ENCODE measurements at places on chromosomes 2 and 18. TPM values are rescaled to one million over a fixed set of nuclear protein-coding genes. Genes with fewer than 3 reads are reported as not detected.

DNA sequence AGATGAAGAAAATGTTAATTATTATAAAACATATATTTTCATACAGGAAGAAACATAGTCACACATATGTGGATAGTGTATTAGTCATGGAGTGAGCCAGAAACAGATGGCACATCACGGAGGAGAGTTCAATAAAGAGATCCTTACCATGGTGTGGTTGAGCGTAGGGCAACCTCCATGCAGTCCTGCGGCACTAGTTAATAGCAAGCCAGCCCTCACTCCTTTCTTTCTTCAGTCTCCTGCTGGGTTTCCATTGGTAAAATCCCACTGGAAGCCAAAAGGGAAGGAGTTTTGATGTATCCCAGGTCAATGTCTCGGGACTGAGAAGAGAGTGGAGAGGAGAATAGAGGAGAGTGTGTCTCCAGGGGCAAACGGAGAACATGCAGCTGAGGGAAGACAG, 328.1 kb downstream of the NR4A2 start:
- DNase-seq = no peak
- H3K27me3 ChIP-seq = no peaks in the 10 kb centered on the region
- no peaks in the 10 kb centered on the region for H3K4me1 ChIP-seq

GRCh38 chr2:138090330-138090729, 126.1 kb downstream of the HNMT start:
- H3K27ac ChIP-seq = no peak overlapping the region
- no peaks in the 10 kb centered on the region for H3K36me3 ChIP-seq
- no peak for DNase-seq
- no peaks in the 10 kb centered on the region for H3K4me1 ChIP-seq
- no peak overlapping the region for H3K4me3 ChIP-seq

GRCh38 chr18:45237343-45238098, 377.8 kb upstream of the SLC14A2 start:
- H3K4me3 ChIP-seq = no peak overlapping the region
- no peaks in the 10 kb centered on the region for H3K27me3 ChIP-seq
- H3K36me3 ChIP-seq = no peaks in the 10 kb centered on the region
- DNase-seq = no peak
- no peaks in the 10 kb centered on the region for H3K4me1 ChIP-seq

DNA sequence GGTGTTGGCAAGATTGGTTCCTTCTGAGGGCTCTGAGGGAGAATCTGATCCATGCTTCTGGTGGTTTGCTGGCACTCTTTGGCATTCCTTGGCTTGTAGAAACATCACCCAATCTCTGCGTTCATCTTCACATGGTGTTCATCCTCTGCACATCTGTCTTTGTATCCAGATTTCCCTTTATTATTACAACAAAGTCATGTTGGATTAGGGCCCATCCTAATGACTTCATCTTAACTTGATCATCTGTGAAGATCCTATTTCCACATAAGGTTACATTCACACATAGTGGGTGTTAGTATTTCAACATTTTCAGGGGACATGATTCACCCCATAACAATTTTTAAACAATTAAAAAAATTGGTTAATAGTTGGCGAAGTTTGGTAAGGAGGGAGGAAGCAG, 177.4 kb upstream of the CWC22 start:
- no peaks in the 10 kb centered on the region for H3K36me3 ChIP-seq
- no peak overlapping the region for H3K27ac ChIP-seq
- no peaks in the 10 kb centered on the region for H3K27me3 ChIP-seq
- no peak overlapping the region for H3K4me3 ChIP-seq
- DNase-seq = no peak

DNA sequence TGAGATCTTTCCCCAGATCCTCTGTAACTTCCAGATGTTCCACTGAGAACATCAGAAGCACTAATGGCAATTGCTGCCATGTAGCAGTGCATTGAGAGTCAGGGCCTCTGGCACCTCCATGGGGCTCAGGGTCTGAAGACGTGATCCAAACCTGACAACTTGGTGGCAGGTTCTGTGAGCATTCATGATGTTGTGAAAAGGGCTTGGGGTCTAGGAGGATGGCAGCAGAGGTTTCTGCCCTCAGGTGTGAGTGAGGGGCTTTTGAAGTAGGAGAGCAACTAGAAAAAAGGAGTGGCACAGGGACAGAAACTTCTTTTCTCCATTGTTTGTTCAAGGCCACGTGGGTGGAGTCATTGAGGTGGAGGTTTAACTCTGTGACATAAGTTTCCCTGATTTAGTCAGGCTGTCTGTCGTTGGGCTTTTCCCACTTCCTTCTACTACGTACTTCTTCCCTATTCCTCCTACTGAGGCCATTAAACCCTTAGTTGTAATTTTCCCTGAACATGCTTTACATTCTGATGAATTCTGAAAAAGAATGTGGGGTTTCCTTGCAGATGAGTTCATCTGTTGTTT, 13.1 kb downstream of the CFLAR start:
- no peak for DNase-seq
- H3K27me3 ChIP-seq = no peaks in the 10 kb centered on the region
- peak overlapping the region; percentile 77 for H3K27ac ChIP-seq
- H3K4me1 ChIP-seq = peaks cover 6% of the 10 kb centered on the region
- H3K4me3 ChIP-seq = no peak overlapping the region
- H3K36me3 ChIP-seq = no peaks in the 10 kb centered on the region

DNA sequence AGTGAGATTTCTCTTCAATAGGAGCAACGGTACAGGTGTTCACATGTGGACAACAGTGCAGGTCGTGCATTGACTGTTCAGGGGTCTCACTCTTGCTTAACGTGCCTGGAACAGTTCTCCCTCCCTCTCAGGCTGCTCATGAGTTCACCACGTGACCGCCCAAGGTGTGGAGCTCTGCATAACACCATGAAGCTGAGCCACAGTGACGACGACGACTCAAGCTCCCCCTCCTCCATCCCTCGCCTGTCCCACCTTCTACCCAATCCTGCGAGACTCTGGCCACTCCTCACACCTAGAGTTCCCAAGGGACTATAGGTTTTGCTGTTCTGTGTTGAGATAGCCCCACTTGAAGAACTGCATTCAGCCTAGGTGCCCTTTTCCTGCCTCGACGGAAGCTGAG, 42.8 kb downstream of the STK25 start:
- H3K36me3 ChIP-seq = no peaks in the 10 kb centered on the region
- no peak overlapping the region for H3K4me3 ChIP-seq
- H3K27ac ChIP-seq = no peak overlapping the region
- H3K27me3 ChIP-seq = no peaks in the 10 kb centered on the region

- no peaks in the 10 kb centered on the region for H3K4me1 ChIP-seq
- H3K27ac ChIP-seq = no peak overlapping the region
- no peaks in the 10 kb centered on the region for H3K27me3 ChIP-seq
- H3K4me3 ChIP-seq = no peak overlapping the region
- no peak for DNase-seq
- no peaks in the 10 kb centered on the region for H3K36me3 ChIP-seq
Measured at GRCh38 chr2:228066126-228066798, 115.2 kb downstream of the SPHKAP start.

GRCh38 chr2:216445501-216445900, 33.2 kb downstream of the SMARCAL1 start:
- peaks cover 13% of the 10 kb centered on the region for H3K36me3 ChIP-seq
- DNase-seq = no peak
- no peak overlapping the region for H3K27ac ChIP-seq
- H3K27me3 ChIP-seq = no peaks in the 10 kb centered on the region

- no peaks in the 10 kb centered on the region for H3K4me1 ChIP-seq
- no peaks in the 10 kb centered on the region for H3K27me3 ChIP-seq
- H3K36me3 ChIP-seq = no peaks in the 10 kb centered on the region
Measured at GRCh38 chr2:25362434-25363145, 20.9 kb upstream of the DNMT3A start.

- no peaks in the 10 kb centered on the region for H3K4me1 ChIP-seq
- H3K36me3 ChIP-seq = no peaks in the 10 kb centered on the region
- no peak overlapping the region for H3K4me3 ChIP-seq
- peak overlapping the region; percentile 49 for H3K27ac ChIP-seq
- no peaks in the 10 kb centered on the region for H3K27me3 ChIP-seq
- no peak for DNase-seq
Measured at GRCh38 chr2:64998658-64999061, 9.5 kb downstream of the SLC1A4 start.

RELCH gene
- 69.4 TPM for total RNA-seq

EIF4E2 gene
- total RNA-seq = 36.1 TPM

ST6GAL2 gene
- total RNA-seq = 2.8 TPM
